Activated effector memory CD4-positive, alpha-beta T cell treated with Interleukin-2 at 50 U/mL for 16 hours (primary cell): ENCODE measurements at places on chromosomes 3 and 15.

GRCh38 chr3:131708241-131708640 is 205.5 kb upstream of the MRPL3 start:
- no peak for DNase-seq

- DNase-seq: no peak
Observed at GRCh38 chr3:103218793-103219192, 784.0 kb downstream of the ZPLD1 start.

- DNase-seq: no peak
Observed at GRCh38 chr3:40456279-40456939, 730 bp upstream of the RPL14 start.

GRCh38 chr15:45129651-45130129 is at the start of the genes DUOX1 and DUOXA1:
DUOX1 (plus strand) TSS chr15:45129994; CDS start chr15:45131967, 1,973 bp downstream.
DUOXA1 (minus strand) TSS chr15:45129879; CDS start chr15:45123014, 6,865 bp downstream.
- peak; percentile 12 for DNase-seq

- DNase-seq: no peak
Observed at GRCh38 chr3:182925330-182925943, 54.9 kb downstream of the DCUN1D1 start.

- no peak for DNase-seq
Observed at GRCh38 chr15:31974855-31975829, 55.2 kb upstream of the CHRNA7 start.

GRCh38 chr3:24500806-24501205 is 6.2 kb upstream of the THRB start:
- DNase-seq: no peak

DNA sequence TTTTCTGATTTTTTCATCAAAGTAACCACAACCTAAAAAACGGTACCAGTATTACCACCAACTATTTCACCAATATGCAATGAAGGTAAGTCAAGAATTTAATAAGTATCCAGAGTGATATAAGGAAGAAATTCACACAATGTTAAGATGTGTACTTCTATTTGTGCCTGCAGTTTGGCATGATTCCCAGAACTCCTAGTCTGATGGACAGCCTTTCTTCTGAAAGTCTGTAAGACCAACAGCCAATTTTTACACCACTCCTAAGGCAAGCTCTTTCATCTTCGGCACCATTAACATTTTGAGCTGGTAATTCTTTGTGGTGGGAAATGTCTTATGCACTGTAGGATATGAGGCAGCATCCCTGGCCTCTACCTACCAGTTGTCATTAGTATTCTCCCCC is 108.3 kb downstream of the VPS13C start:
- DNase-seq: no peak

DNA sequence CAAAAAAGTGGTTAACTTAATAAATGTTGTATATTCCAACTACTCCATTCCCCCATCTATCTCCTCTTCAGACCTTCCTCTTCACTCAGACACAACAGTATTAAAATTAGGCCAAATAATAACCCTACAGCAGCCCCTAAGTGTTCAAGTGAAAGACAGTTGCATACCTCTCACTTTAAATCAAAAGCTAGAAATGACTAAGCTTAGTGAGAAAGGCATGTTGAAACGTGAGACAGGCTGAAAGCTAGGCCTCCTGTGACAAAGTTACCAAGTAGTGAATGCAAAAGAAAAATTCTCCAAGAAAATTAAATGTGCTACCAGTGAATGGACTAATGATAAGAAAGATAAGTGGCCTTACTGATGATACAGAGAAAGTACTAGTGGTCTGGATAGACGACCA is 71.7 kb downstream of the ANKRD28 start:
- no peak for DNase-seq

DNA sequence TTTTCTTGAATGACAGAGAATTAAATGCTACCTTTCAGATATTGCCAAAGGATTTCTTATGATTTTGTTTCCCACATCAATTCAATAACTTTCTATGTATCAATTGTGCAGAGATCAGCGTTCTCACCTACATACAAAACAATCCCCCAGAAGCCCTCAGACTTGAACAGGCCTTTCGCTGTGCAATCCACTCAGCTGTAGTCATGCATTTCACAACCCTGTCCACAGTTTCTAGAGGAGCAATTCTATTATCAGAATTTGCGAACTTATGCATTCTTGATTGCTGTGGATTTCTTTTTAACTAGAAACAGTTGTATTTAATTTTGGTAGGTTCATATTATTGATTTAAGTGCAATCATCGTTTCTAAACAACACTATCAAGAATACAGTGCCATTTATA is 13.7 kb upstream of the ALCAM start:
- DNase-seq: no peak

- DNase-seq: no peak
Observed at GRCh38 chr3:4438296-4438695, 28.8 kb downstream of the SUMF1 start.

DNA sequence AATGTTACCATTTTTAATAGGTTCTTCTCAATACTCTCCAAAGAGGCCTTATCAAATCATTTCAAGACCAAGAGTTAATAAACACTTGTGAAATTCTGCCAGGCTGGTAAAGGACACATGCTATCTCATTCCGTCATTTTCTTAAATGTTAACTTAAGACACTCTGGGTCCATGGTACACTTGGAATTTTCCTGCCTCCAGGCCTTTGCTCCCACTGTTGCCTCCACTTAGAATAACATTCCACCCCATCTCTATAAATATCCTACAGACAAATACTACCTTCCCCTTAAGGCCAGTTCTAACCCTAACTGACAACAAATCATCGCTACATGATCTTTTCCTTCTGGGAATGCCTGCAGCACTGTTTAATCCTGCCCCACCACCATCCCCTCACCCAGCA is 24.1 kb downstream of the MAGI1 start:
- DNase-seq: no peak
